ENCODE measurements at places on chromosomes 5 and 9.

- no peak for DNase-seq
Measured at GRCh38 chr9:104256696-104257062, 162.6 kb downstream of the SMC2 start.

DNA sequence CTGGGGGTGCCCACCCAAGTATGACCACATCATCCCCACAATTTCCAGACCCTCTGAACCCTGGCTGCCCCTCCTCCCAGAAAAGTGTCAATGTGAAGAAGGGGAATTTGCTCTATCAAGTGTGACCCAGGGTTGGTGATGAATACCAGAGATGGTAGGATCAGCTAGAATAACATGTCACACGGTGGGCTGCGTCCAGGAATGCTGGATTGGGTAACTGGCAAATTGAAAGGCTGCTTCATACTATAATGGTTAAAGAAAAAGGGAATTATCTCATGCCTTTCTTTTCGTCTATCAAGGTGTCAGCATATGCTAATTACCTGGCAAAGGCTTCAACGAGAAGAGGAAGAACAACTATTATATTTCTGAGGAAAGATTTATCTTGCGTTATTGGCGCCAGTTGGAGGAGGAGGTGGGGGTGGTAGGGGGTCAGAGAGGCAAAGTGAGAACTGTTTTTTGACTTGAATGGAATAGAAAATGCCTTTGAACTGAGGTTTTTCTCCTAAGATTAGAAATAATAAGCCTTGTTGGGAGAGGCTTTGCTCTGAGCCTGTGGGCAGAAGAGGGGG is 27.8 kb upstream of the ARAP3 start:
- no peak for DNase-seq

DNA sequence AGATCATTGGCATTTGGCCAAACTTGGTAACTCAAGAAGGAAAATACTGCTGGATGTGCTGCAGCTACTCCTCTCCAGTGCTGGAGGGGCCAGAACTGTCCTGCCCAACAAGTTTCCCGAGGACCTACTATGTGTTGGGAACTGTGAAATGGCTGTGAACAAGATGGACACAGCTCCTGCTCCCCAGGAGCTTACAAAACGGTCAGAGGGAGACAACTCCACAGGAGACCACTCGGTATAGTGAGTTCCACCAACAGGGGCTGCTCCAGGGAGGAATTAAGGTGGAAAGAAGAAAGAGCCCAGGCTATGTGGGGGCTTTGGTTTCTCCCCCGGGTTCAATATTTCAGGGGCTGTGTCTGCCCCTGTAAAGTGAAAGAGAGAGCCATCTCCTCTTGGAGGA is 78.8 kb downstream of the GNA14 start:
- DNase-seq, result no peak

- DNase-seq, result no peak
Measured at GRCh38 chr5:56414066-56414465, 180.9 kb upstream of the ANKRD55 start.

DNA sequence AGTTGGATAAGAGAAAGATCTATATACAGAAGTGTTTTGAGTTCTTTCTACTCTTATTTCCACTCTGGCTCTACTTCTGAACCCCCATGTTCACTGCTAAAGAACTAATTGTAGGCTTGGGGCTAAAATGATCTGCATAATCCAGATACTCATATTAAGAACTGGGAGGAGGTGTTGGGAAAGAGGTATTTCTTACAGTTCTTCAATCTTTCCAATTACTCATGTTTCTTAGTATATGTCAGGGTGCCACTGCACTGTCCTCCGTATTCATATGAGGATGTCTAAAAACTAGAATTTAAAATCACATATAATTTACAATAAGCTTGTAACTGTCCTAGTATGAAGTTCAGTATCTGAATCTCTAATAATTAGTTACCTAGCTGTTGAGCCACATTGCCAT is 12.7 kb downstream of the NIPBL start:
- DNase-seq, result no peak

- no peak for DNase-seq
Measured at GRCh38 chr5:72523960-72524582, 16.9 kb upstream of the ZNF366 start.

DNA sequence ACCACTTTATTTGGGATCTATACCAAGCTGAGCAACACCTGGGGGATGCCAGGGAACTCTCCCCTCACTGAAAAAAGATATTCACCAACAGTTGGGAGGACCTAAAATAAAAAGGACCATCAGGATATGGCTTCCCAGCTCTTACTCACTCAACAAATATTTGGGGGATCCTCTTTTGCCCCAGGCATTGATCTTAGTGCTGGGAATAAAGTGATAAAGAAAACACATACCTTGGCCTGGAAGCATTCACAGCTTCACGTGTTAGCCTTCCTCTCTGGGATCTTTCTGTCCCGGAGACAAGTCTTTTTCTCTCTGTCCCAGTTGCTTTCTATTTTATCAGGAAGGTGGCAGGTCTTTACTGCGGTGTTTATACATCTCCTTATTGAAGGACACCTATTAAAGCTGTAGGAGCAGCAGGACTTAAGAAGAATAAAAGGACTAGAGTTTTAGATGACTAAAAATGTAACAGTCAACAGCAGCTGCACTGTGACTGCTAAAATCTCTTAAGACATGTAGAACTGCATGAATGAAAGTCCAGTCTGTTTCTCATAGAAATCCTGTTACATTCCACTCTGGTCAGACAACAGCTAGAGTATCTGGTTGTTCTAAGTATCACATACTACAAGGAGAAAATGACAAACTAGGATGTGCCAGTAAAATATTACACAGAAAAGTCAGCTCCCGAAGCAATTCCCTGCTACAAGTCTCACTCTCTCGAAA is 90.0 kb upstream of the ITGA2 start:
- DNase-seq, result no peak

DNA sequence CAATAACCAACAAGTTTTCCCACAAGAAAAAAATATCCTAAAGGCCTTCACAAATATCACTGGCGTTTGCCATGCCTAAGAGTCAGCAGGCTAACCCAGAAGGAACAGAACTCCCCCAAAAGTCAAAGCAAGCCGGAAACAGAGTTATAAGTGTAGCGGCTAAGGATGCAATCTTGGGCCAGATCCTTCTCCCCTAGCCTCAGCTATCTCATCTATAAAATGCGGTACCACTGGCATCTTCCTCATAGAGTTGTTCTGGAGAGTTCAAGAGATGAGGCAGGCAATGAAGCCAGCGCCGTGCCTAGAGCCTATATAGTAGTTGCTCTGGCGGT is 632 bp downstream of the DPM2 start:
- no peak for DNase-seq

GRCh38 chr5:150353032-150353675 is 4.3 kb upstream of the TCOF1 start:
- no peak for DNase-seq

DNA sequence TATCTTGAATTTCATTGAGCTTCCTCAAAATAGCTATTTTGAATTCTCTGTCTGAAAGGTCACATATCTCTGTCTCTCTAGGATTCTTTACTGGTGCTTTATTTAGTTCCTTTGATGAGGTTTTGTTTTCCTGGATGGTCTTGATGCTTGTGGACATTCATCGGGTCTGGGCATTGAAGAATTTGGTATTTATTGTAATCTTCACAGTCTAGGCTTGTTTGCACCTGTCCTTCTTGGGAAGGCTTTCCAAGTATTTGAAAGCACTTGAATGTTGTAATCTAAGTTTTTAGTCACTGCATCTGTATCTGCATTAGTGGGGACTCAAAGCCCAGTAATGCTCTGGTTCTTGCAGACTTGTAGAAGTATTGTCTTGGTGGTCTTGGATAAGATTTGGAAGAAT is 47.8 kb downstream of the SMIM15 start:
- no peak for DNase-seq

DNA sequence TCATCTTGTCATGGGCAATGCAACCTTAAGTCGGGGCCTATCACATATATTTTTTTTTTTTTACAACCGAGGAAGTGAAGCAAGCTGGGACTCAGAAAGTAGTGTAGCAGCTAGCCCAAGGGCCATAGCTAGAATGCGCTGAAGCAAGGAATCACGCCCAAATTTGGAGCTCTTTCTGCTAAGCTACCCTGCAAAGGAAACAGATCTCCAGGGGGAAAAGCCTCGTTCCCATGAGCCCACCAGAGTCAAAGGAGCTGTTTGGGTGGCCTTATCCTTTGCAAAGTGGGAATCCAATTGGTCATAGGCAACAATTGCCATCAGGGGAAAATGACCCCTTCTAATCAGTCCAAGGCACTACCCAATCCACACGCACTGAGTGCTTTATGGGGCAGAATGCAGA is 390.4 kb downstream of the EBF1 start:
- DNase-seq, result no peak

Data from T-helper 17 cell (primary cell).